Immature natural killer cell (primary cell): ENCODE measurements at places on chromosomes 5 and 9.

- H3K4me1 ChIP-seq, result no peaks in the 10 kb centered on the region
Observed at GRCh38 chr5:112083623-112084022, 326.6 kb upstream of the NREP start.

DNA sequence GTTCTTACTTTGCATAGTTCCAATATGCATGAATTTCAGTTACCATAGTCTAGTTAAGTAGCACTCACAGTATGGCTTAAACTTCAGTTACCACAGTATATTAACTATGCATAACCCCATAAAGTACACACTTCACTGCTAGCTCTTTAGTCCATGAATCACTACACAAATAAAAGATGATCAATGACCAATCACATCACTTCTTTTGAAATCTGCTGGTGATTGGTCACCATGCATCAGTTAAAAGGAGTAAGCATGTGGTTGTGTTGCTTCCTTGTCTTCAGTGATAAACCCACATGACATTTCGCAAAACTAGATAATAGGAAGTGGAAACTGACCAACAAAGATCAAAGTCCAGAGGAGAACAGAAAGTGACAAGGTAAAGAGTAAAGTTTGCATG is 79.0 kb downstream of the TAF11L14 start:
- no peak overlapping the region for H3K27ac ChIP-seq
- H3K36me3 ChIP-seq, result no peaks in the 10 kb centered on the region
- peaks cover 5% of the 10 kb centered on the region for H3K4me1 ChIP-seq
- peak; percentile 26 for DNase-seq
- H3K4me3 ChIP-seq, result no peak overlapping the region
- no peaks in the 10 kb centered on the region for H3K27me3 ChIP-seq

GRCh38 chr5:57172466-57173318 is 1.2 kb upstream of the GPBP1 start:
- H3K4me1 ChIP-seq, result peaks cover 43% of the 10 kb centered on the region
- peak overlapping the region; percentile 96 for H3K4me3 ChIP-seq

- H3K27me3 ChIP-seq, result peaks cover 19% of the 10 kb centered on the region
- peaks cover 21% of the 10 kb centered on the region for H3K4me1 ChIP-seq
- H3K27ac ChIP-seq, result no peak overlapping the region
- no peaks in the 10 kb centered on the region for H3K36me3 ChIP-seq
Observed at GRCh38 chr5:73229271-73229670, 56.3 kb downstream of the TMEM174 start.

DNA sequence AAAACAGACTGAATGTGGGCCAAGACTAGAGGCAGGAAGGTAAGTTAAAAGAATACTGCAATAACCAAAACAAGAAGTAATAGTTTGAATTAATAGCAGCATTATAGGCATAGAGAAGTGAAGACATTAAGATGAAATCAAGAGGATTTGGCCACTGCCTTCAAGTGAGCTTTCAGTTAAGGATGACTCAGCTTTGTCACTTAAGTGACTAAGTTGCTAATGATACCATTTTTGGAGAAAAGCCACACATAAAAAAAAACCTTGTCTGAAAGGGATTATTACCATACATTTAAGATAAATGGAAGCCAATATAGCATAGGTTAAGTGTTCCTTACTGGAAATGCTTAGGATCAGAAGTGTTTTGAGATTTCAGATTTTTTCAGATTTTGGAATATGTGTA is 57.0 kb downstream of the ECPAS start:
- H3K27me3 ChIP-seq, result no peaks in the 10 kb centered on the region
- no peak overlapping the region for H3K4me3 ChIP-seq
- H3K27ac ChIP-seq, result no peak overlapping the region

DNA sequence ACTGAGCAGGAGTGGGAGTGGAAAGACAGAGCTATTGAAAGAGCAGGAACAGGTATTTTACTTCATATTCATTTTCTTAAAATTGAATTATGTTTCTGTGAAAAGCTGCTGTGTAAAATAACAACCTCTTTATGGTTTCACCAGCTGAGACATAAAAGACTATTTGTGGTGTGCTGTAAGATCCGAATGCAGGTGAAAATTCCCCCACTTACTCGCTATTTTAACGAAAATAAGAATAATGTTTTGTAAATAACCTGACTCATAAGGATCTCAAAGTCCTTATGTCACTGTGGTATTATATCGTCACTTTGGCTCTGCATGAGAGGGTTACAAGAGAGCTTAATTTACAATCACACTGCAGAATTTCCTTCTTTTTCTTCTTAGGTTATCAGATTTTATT is 65.3 kb upstream of the NFIB start:
- no peak overlapping the region for H3K4me3 ChIP-seq
- H3K27me3 ChIP-seq, result peaks cover under 1% of the 10 kb centered on the region
- DNase-seq, result no peak
- H3K27ac ChIP-seq, result no peak overlapping the region

DNA sequence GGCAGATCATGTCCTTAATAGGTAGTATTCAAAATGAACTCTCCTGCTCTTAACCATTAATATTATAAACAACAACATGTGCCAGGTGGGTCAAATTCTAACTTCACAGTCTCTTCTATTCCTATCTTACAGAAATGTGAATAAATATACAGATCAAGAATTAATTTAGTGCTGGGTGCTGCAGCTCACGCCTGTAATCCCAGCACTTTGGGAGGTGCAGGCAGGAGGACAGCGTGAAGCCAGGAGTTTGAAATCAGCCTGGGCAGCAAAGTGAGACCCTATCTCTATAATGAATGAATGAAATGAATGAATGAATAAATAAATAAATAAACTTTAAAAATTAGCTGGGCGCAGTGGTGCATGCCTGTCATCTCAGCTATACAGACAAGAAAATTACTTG is 34.1 kb downstream of the PTCH1 start:
- no peak overlapping the region for H3K27ac ChIP-seq
- H3K4me1 ChIP-seq, result peaks cover 67% of the 10 kb centered on the region
